ENCODE measurements at places on chromosomes 3 and 15.

- DNase-seq: peak; percentile 46
These were observed 10.3 kb upstream of the COPG1 start for GRCh38 chr3:129238945-129239705.

DNA sequence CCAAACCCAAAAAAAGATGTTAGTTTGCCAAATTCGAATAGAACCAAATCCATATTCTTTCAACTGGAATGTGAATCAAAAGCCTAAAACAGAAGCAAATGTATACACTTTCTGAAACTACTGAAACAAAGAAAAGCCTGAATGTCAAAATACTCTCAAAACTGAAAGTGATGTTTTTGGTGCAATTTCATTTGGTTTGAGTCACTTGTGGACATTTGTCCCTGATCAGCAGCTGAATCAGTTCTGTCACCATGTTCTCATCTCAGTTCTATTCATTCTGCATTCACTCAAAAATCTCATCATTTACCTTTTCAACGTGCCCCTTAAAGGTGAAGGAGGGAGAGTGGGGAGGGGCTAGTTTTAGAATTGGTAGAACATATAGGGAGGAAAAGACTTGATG is 266.8 kb downstream of the ABHD5 start:
- no peak for DNase-seq

GRCh38 chr3:24523215-24523614 is 28.6 kb upstream of the THRB start:
- DNase-seq: no peak

- DNase-seq: peak; percentile 86
These were observed 219.9 kb downstream of the NFKBIZ start for GRCh38 chr3:102069211-102069662.

DNA sequence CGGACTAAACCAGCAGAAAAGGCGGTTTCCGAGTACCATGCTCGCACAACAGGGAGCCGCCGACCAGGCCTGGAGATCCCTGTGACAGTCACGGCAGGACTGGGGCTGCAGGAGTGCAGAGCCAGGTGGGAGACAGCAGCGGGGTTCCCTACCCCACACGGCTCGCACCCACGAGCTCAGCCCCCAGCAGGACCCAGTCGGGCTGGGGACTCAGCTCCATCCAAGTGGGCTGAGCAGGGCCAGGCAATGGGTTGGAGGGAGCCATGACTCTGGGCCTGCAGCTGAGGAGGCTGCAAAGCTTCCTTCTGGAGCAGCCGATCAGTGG is 15.8 kb downstream of the XXYLT1 start:
- no peak for DNase-seq

GRCh38 chr3:69181592-69182211 is 59.3 kb upstream of the LMOD3 start:
- no peak for DNase-seq

GRCh38 chr3:56782215-56782614 is 19.5 kb downstream of the ARHGEF3 start:
- no peak for DNase-seq

DNA sequence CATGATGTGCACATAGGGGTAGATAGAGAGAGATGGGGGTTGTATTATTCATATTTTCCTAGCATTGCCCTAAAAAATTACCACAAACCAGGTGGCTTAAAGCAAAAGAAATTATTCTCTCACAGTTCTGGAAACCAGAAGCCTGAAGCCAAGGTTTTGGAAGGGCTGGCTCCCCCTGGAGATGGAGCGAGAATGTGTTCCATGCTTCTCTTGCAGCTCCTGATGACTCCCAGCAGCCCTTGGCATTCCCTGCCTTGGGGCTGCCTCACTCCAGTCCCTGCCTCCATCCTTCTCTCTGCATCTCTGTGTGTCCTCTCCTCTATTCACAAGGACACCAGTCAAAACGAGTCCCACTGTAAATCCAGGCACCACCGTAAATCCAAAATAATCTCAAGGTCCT is 91.5 kb upstream of the FAM174B start:
- DNase-seq: no peak
